NCI-H2029 (cell line): ENCODE measurements at places on chromosomes 12 and 14.

DNA sequence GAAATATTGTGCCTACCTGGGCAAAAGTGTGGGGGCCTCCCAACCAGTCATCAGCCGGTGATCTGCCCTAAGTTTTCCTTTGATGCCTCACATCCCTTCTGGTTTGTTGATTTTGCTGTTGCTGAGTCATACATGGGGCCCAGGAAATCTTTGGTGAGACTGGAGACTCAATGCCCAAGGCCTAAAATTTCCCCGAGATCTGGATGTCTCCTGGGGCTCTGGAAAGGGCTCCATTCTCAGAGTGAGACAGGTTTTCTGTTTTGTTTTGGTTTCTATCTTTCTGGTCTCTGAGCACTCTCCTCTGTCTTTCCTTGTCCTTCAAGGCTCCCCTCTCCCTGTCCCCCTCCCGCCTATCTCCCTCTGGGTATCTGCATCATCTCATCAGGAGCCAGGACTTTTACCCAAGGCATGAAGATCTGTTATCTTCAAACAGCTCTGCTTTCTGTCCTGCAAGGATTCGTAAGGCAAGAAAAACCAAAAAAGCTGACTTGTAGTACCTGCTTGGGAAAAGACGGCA is 152.8 kb upstream of the MAX start:
- DNase-seq, result no peak

DNA sequence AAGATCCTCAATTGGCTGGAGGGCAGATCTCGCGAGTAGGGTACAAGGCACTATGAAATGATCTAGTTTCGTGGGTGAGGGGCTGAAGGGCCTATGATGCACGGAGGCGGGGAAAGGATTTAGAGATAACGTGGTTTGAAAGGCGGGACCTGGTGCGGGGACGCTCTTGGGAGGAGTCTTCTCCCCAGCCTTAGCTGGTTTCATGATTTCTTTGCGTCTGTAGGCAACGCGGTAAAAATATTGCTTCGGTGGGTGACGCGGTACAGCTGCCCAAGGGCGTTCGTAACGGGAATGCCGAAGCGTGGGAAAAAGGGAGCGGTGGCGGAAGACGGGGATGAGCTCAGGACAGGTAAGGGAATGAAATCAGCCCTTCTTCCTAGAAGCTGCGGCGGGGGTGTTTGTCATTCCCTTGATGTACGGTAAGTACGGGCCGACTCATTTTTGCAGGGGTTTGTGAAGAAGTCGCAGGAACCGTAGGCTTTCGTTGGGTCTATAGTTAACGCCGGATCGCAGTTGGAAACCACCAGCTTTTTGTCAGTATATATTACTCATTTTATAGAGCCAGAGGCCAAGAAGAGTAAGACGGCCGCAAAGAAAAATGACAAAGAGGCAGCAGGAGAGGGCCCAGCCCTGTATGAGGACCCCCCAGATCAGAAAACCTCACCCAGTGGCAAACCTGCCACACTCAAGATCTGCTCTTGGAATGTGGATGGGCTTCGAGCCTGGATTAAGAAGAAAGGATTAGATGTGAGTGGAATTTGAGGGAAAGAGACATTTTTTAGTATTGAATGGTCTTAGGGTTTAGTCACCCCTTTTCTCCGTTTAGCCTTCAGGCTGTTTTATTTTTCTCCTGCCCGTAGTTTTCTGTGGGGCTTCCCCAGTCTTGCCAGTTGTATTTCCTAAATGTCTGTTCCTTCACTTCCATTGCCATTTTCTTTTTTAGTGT is 602 bp downstream of the APEX1 start:
- peak; percentile 86 for DNase-seq

DNA sequence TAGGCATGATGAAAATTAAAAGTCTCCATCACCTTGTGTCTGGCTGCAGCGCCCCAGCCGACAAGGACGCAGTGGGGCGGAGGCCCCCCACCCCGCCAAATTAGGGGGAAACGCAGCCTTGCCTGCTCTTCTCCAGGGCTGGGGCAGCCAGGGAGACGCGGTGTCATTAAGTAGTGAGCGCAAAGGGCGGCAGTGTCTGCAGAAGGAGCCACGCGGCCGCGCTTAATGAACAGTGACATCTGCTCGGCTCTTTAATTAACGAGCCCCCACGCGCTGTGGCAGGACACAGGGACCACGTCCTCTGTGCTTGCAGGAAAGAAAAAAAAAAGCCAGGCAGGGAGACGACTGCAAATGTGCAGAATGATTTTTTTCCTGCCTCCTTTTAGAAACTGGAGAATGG is 93.4 kb upstream of the NCOR2 start:
- DNase-seq, result no peak

DNA sequence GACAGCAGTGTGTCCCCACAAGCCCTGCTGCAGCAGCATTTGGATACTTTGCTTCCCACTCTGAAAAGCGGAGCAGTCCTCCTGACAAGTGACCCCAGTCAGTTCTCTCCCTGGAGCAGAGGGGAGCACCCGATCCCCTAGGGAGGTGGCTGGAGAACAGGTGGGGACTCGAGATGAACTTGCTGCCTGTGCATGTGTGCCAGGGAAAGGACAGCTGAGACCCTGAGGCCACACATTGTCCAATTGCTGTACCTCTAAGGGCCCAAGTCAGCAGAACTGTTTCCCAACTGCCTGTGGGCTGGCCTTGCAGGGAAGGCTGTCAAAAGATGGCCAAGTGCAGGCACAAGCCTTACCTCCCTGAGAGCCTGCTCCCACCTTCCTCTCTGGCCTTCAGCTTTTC is 55.1 kb downstream of the IFT43 start:
- DNase-seq, result no peak

GRCh38 chr12:75553398-75553797 is 42.0 kb upstream of the KRR1 start:
- no peak for DNase-seq

- no peak for DNase-seq
These were observed 751.7 kb downstream of the NRXN3 start for GRCh38 chr14:78921856-78922255.

GRCh38 chr12:107026806-107027635 is 40.1 kb upstream of the MTERF2 start:
- DNase-seq, result no peak
